ENCODE measurements at places on chromosomes 2 and 18.

DNA sequence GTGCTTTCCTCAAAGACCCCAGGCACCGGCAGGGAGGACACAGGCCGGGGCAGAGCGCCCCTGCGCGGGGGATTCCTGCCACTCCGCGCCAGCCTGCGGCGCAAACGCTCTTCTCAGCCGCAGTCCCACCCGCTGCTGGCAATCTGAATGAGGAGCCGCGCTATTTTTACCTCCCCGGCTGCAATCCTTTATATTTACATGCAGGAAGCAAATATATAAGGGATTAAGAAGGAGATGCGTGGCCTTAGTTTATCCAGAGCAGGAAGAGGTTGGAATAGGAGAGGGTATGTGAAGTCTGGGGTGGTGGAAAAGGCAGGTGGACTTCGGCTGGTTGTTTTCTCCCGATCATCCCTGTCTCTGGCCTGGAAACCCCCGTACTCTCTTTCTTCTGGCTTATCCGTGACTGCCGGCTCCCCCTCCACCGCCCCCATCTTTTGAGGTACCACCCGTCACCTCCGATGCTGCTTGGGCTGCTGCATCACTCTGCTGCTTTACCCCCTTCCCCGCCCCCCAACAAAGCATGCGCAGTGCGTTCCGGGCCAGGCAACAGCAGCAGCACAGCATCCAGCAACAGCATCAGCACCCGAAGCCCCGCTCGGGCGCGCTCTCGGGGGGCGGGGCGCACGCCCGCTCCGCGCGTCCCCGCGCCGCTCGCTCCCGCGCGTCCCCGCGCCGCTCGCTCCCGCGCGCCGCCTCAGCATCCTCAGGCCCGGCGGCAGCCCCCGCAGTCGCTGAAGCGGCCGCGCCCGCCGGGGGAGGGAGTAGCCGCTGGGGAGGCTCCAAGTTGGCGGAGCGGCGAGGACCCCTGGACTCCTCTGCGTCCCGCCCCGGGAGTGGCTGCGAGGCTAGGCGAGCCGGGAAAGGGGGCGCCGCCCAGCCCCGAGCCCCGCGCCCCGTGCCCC lies at the start of gene ADAM23:
ADAM23 (plus strand) TSS at position 700 of the 902 bp plus-strand sequence. CDS start 335 bp downstream, outside the sequence.
- DNase-seq: no peak

- peak; percentile 92 for DNase-seq
These were observed 83.7 kb downstream of the LPIN1 start for GRCh38 chr2:11829947-11830707.

GRCh38 chr2:37635504-37636380 lies 35.7 kb downstream of the CDC42EP3 start:
- no peak for DNase-seq

- DNase-seq: no peak
These were observed 125.3 kb downstream of the TCF4 start for GRCh38 chr18:55462652-55463051.

GRCh38 chr18:70334728-70335329 lies 46.0 kb downstream of the SOCS6 start:
- DNase-seq: no peak

DNA sequence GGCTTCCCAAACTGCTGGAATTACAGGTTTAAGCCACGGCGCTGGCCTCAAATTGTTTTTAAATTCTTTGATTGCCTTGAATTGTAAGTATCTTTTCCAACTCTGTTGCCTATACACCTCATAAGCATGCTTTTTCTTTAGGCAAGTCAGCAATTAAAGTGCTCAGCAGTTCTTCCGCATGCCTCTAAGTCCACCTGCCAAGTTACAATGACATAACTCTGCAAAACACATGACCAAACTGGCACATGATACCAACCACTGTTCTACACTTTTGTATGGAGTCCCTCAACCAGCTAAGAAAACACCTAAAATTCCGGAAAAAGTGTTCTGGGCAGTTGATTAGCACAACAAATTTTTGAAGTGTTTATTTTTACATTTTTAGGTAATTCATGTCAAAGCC lies 5.1 kb downstream of the TXNL4A start:
- DNase-seq: no peak

DNA sequence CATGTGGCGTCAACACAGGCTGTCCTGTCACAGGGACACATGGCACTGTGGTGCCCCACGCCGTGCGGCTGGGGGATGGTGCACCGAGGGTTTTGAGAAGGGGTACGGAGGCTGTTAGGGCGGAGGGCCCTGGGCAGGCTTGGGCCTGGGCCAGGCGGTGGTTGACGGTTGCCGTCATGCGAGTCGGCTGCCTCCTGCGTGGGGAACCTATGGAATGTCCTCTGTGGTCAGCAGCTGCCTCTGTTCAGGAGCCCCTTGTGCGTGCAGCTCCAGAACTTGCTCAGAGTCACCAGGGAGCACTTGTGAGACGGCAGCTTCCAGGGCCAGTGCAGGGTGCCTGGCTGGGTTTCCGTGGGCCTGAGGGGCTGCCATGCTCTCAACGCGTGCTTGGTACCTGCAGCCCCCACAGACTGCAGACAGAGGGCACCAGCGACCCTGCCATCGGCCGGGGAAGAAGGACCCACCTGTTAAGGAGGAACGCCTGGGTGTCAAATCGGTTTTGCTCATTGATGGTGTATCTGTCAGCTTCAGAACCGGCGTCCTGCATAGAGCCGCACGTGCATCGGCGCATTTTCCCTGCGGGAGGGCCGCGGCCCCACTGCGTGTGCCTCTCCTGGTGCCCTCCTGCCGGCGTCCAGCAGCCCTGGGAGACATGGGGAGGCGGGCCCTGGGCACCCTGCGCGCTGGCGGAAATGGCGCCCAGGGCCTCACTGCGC lies 10.0 kb upstream of the D2HGDH start:
- DNase-seq: no peak

DNA sequence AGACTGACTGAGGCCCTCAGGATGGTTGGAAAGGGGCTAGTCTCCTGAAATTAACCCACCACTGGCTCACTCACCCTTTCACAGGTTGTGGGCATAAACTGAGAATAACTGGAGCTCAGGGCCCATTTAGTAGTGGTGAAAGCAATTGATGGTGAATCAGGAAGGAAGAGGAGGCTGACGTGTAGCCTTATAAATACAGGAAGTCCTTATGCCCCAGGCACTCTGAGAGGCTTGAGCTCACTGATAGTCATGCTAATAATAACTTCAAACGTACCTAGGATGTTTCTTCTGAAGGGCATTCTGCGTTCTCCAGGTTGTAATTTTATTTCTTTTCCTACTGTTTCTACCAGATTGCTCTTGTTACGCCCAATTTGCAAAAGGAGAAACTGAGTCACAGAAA lies 328.4 kb downstream of the CLIP4 start:
- no peak for DNase-seq

DNA sequence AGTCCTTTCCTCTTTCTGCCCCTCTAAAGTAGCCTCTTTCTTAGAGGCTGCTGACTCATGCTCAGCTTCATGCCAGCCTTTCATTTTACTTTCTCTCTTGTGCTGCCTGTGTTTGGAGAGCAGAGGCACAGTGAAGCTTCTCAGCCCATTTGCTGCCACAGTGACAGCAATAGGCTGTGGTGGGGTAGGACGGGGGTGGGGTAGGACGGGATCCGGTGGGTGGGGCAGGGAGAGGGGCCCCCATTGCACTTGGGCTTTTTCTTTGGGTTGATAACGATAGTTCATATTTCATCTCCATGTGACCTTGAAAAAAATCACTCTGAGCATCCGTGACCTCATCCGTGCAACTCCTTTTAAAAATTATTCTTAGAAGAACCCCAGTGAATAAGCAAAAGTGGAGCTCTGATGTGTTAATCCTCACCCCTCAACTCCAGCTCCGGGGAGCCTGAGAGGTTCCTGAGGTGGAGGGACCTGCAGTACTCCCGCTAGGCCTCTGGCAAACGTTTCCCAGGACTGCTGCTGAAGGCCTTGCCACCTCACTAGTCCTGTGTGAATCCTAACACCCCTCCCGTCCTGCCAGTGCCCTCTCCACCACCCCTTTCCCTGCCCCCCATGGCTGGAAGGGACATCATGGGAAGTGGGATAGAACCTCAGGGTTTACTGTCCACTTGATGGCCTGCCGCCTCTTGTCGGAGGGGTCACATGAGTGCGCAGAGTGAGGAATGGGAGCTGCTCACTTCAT lies 70.8 kb downstream of the INPP4A start:
- peak; percentile 31 for DNase-seq

DNA sequence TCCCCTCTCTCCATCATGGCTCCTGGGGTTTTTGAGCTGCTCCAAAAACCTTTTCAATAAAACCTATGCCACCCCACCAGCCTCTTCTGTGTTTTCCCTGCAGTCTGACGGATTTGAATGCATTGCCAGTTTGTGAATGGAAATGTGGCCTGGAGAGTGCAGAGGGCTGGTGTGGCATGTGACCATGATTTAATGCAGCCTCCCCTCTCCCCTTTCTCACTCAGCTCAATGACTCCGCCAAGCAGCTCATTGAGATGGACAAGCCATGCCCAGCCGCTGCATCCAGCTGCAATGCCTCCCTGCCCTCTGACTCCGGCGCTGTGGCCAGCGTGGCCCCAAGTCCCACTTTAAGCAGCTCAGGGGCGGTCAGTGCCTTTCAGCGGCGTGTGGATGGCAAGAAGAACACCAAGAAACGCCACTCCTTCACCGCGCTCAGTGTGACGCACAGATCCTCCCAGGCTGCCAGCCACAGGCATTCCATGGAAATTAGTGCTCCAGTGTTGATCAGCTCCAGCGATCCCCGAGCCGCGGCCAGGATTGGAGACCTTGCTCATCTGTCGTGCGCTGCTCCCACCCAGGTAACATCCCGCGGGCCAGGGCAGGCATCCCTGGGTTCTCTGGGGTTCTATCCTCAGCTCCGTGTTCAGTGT lies 215.3 kb downstream of the SEPTIN10 start:
- DNase-seq: no peak

DNA sequence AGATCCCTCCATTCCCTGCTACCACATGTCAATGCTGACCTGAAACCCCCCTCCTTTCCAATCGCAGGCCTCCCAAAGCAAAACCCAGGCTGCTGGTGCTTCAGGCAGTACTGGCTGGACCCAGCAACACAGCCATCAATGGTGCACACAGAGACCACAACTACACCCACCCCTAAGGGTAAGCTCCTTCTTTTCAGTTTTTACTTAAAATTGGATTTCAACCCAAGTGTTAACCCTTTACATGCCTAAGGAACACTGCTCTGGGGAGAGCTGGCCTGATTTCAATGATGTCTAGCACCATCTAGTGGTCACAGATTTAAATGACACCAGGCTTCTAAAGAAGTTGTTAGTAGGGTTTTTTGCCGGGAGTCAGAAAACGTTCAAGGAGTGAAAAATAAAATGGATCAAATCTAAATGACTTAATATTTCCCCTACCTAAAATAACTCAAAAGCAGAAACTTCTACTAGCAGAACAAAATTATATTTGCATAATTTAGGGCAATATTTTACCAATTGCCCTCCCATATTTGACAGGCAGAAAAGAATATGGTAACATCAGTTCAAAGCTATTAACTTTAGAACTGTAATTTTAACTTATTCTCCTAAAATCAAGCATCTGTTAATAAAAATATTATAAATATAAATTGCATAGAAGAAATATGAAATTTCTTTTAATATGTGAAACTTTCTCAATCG lies 24.6 kb downstream of the FECH start:
- peak; percentile 43 for DNase-seq

DNA sequence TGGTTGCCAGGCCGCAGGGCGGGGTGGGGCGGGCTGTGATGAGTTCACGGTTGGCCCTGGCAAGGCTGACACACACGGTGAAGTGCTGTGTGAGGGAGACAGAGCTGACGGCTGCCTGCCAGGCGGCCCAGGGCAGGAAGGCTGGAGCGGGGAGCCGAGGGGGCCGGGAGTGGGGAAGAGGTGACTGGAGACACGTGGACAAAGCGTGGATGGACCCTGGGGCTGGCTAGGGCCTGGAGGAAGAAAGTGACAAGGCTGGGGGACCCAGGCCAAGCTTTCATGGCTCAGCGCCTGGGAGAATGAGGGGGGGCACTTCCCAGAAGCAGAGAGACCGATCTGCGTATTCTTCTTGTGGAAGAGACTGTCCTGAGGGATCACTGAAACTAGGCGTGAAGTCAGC lies 123.2 kb downstream of the DYSF start:
- no peak for DNase-seq

DNA sequence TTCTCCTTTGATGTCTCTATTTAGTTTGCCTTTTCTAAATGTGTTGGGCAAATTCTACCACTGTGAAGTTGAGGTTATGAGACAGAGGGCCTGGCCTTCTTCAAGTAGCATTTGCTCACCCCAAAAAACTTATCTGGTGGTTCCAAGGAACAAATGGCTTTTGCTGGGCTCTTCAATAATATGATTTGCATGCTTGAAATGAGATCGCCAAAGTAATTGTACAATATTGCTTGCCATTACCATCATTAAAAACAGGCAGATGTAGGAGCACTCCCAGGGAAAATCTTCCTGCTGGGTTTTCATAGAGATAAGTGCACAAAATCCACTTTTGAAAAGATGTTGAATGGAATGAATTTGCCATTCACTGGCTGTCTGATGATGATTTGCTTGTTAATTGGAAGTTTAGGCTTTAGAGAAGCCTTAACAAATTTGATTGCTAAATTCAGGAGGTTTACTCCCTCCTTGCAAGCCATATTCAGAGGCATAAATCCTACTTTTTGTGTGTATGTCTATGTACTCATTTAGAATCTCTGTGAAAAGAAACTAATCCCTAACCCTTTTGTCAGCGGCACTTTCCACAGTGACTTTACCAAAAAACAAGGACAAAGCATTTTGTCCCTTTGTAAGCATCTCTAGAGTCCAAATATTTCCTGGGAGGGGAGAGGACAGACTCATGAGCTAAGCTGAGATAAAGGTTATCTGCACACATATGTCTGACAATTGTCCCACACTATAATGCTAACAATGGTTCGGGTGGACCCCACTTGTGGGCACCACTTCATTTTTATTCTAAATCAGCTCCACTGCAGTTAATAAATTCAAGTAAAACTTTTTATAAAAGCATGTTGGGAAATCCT lies 240.8 kb upstream of the PIK3C3 start:
- DNase-seq: no peak

DNA sequence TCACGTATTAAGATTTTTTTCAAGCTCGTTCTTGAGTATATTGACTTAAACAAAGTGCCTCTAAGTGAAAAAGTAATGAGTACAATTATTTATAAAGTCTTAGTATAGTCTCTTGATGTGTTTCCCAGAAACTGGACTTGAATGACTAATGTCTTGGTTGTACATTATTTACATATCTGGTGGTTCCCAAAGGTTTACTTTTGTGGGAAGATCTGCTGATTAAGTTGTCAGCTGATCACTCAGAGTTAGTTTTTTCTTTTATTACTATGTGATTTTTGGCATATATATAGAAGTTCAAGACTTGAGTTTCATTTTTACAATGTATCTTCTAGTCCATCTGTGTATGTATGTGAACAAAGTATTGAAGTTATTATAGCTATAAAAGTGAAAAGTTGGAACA lies 29.5 kb downstream of the RNF144A start:
- no peak for DNase-seq

DNA sequence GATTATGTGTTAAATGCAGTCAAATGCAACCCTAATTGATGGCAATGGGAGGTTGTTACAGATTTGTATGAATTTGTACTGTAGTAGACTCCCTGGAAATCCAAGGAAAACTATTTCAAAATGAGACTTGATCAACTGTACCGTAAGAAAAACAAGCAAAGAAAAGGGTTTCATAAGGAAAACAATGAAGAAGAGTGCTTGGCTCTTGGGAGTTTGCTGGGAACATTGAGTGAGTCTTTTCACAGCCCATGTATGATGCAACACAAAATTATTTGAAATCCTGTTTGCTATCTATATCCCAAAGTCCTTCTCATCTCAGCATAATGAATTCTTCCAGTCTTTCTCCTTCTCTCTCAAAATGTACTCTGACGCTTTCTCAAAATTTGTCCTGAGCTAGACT lies 67.0 kb upstream of the OSR1 start:
- DNase-seq: no peak

Measured in ACHN (cell line).